ENCODE measurements at places on chromosomes 4 and X.

DNA sequence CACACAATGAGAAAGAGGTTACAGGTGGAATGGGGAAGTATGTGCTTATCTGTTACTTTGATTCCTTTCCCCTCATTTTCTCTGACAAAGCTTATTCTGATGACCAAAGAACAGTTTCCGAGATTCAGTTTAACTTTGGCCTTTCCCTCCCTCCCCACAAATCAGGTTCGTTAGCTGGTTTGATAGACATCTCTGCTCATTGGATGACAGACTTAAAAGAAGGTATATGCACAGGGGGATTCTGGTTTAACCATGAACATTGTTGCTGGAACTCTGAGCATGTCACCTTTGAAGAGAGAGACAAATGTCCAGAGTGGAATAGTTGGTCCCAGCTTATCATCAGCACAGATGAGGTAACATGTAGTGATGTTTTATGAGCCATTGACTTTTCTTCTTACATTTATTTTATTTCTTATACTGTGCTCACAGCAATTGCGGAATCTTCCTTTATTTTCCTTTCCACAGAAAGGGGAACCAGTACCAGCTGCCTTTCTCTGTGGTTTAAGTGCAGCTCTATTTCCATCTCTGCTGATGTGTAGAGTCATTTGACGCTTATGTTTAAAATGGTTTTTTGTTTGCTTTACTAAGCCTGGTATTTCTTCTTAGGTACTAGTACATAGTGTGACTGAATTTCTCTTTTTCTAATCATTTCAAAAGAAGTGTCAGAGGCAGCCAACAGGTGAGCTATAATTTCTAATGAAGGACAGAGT is 125.0 kb downstream of the AKAP4 start:
- DNase-seq = no peak

- no peak for DNase-seq
These were observed 1.7 kb upstream of the STIM2 start for GRCh38 chr4:26858947-26859401.

GRCh38 chrX:140292188-140292587 is 212.7 kb downstream of the SOX3 start:
- no peak for DNase-seq

DNA sequence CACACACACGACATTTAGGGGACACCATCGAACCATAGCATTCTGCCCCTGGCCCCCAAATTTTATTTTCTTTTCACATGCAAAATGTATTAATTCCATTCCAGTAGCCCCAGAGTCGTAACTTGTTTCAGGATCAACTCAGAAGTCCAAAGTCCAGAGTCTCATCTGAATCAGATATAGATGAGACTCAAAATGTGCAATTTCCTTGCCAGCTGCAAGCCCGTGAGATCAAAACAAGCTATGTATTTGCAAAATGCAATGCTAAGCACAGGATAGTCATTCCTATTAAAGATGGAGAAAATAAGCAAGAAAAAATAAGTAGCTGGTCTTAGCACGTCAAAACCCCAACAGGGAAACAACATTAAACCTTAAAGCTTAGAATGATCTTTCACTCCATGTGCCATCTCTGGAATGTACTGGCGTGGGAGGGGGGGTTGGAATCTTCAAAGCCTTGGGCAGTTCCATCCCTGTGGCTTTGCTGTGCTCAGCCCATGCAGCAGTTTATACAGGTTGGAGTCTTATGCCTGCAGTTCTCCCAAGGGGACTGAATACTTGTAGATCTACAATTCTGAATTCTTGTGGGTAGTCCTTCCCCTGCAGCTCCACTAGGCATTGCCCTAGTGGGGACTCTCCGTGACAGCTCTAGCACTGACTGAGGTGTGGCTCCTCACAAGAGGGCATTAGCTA is 47.7 kb upstream of the SYTL5 start:
- peak; percentile 32 for DNase-seq

GRCh38 chr4:158571736-158572135 is 50.1 kb downstream of the RXFP1 start:
- peak; percentile 33 for DNase-seq

DNA sequence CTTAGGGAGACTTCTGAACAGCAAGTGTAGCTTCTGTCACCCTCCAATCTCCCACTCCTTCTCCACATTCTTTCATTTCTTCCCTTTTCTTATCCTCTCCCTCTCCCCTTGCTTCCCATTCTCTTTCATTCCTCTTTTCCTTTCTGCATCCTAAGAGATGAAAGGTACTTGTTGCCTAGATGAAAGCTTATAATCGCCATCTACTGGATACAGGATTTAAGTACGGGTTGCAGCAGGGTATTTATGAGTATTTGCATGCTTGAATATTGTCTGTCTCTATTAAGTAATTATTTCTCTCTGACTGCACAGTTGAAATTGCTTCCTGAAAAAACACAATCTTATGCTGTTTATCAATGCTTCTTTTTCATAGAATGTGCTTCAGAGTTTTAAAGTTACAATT is 174.0 kb upstream of the TENT5D start:
- peak; percentile 13 for DNase-seq

DNA sequence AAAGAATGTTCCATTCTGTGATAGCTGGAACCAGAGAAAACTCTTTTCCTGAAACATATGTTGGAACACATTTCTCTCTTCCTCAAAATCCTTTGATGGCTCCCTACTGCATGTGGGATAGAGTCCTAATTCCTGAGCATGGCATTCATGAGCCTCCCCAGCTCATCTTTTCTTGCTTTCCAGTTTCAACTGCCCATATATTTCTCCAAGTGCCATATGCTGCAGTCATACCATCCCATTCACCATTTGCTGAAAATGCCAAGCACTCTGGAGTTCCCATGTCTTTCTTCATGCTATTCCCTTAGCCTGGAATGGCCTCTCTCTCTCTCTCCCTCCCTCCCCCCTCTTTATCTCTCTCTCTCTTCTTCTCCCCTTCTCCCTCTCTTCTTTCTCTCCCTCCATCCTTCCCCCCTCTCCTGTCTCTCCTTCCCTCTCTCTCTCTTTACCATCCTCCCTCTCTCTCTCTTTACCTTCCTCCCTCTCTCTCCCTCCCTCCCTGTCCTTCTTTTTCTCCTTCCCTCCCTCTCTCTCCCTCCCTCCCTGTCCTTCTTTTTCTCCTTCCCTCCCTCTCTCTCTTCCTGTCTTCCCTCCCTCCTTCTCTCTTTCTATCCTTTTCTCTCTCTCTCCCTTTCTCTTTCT is 134.1 kb upstream of the GPC4 start:
- no peak for DNase-seq

GRCh38 chr4:178347111-178347510 is 904.9 kb upstream of the AGA start:
- DNase-seq = no peak

- no peak for DNase-seq
These were observed 528.2 kb upstream of the FAT1 start for GRCh38 chr4:187251896-187252295.

DNA sequence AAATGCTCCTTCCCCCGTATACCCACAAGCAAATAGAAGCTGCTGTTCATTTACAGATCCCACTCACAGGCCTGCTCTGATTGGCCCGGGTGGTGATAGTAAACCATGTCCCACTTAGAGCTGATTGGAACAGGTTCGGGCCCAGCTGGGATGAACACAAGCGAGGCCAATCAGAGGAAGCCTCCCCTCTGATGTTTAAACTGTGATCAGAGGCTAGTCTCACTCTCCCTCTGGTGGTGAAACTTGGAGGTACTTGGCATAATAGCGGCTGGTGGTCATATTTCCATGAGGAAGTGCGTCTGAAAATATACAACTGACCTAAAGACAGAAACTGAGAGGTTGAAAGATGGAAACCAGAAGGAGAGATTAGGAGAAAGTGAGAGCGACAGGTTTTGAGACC is 51.5 kb upstream of the TRPC3 start:
- DNase-seq = peak; percentile 86

GRCh38 chr4:186942758-186943377 is 219.2 kb upstream of the FAT1 start:
- no peak for DNase-seq

DNA sequence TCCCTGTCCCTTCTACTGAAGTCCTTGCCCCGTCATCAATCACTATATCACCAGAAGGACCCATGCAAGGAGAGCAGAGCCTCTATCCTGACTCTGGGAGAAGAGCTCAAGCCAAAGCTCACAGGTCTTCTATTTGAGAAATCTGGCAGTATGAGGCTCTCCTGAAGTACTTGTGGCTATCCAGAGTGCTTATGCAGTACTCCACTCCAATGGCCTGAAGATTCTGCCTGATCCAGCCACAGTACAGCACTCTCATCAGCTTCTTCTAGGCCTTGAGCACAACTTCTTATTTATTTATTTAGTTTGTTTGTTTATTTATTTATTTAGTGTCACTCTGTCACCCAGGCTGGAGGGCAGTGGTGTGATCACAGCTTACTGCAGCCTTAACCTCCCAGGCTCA is 13.0 kb downstream of the USP26 start:
- DNase-seq = no peak

GRCh38 chr4:126482311-126482710 is 1150.4 kb upstream of the INTU start:
- DNase-seq = no peak

DNA sequence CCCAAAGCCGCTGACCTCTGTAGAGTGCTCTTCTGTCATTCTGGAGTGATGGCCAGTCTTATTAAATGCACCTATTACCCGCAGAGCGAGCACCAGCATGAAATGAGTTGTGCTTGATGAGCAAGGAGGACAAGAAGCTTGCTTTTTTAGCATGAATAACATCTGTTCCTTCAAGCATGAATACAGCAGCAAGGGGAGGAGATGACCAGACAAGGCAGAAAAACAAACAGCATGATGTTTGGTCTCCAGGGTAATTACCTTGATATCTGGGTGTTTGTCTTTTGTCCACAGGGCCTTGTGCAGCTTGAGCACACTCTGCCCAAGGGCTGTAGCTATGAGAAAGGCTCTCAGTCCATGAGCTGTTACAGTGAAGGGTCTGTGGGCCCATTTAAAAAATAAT is 324.8 kb upstream of the DDX53 start:
- DNase-seq = no peak

GRCh38 chrX:106917830-106918500 is 2.2 kb upstream of the CLDN2 start:
- DNase-seq = no peak

All from mesendoderm (in vitro differentiated cells).